ENCODE measurements at places on chromosomes 4 and X. TPM values are rescaled to one million over a fixed set of nuclear protein-coding genes. Genes with fewer than 3 reads are reported as not detected.

TFE3 gene
- total RNA-seq = 106 TPM

MXRA5 gene
- total RNA-seq = 2.3 TPM

GAB3 gene
- 10.9 TPM for total RNA-seq

SOX3 gene
- total RNA-seq = not detected

ATOH1 gene
- total RNA-seq = not detected

GPRIN3 gene
- total RNA-seq = 9.0 TPM

ODAM gene
- total RNA-seq = not detected

SPANXD gene
- total RNA-seq = not detected

DNA sequence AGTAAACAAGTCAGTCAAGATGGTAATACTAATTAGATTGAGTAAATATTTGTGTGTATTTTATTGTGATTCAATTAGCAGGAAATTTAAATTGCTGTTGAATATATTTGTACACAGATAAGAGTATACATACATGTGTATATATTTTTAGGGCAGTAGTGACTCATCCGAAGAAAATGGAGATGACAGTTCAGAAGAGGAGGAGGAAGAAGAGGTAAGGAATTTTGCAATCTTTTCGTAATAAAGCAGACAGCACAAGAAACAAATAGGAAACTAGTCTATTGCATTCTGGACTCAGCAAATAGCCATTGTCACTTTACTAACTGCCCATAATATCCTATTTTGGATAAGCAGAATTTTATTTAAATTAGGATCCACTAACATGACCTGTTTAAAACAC, 6.6 kb downstream of the IBSP start:
- H3K4me3 ChIP-seq = no peak overlapping the region
- no peaks in the 10 kb centered on the region for H3K36me3 ChIP-seq
- H3K27ac ChIP-seq = no peak overlapping the region
- H3K4me1 ChIP-seq = no peaks in the 10 kb centered on the region
- DNase-seq = no peak

DNA sequence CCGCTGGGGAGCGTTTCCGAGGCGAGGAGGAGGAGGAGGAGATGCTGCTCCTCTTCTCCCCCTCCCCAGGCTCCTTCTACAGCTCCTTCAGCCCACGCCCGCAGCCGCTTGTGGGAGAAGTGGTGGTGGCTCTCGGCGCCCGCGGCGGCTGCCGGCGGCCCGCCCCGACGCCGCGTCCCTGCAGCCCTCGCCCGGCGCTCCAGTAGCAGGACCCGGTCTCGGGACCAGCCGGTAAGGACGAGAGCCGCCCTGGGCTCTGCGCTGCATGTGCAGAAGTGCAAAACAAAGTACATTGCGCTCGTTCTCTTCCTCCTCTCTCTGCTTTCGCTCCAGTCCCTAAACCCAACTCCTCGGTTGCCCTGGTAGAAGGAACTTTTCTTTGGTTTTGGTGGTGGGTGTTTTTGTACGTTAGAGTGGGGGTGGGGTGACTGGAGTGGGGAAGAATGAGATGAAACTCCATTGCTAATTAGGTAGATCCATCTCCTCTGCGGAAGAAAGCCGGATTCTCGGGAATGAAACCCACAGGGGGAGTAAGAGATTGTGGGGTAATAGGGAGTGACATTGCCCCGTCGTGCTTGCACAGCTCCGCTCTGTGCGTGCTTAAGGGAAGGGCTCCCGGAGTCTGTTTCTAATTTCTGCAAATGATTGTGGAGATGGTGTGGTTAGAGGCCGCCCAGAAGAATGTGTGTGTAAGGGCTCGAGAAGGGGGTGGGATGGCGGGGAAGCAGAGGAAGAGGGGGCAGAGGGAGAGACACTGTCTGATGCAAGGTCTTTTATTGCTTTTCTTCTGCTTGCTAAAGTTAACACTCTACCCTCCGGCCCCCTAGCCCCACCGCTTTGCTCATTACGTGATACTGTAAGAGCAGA, 677 bp downstream of the PTPN13 start:
- peak overlapping the region; percentile 79 for H3K4me3 ChIP-seq
- peaks cover 5% of the 10 kb centered on the region for H3K4me1 ChIP-seq
- no peaks in the 10 kb centered on the region for H3K27me3 ChIP-seq
- H3K27ac ChIP-seq = peak overlapping the region; percentile 90

DNA sequence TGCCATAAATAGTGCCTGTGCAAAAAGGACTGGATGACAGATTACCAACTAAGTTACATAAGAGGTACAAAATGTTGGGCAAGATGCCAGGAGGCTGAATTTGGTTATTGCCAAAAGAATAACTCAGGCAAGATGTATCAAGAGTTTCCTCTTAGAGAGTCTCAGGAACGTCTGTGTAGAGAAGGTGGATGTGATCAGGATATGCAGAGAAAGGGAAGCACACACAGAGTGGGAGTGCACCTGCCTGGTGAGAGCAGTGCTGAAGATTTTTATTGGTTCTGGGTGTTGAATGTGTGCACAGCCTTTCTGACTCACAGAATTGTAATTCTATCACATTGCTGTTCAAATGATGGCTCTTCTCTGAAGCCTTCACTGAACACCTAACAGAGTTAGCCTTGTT, 156.8 kb upstream of the HS3ST1 start:
- no peak for DNase-seq
- H3K27me3 ChIP-seq = no peaks in the 10 kb centered on the region
- no peaks in the 10 kb centered on the region for H3K36me3 ChIP-seq
- no peak overlapping the region for H3K4me3 ChIP-seq
- H3K4me1 ChIP-seq = no peaks in the 10 kb centered on the region

DNA sequence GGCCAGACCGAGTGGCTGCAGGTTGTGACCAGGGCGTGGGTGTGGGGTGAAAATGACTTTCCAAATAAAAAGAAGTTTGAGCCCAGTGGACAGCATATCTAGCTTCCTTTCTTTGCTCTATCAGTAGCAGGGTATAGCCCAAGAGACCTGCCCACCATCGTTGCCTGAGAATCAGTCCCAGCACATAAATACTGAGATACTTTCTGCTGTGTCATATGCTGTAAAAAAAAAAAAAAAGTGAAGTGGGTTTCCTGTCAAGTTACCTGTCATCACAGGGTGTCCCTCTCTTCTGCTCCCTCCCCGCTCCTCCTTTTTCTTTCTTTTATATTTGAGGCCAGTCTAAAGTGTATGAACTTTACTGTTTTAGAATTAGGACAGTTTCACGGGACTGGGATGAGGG, 330.3 kb upstream of the BOD1L1 start:
- H3K4me3 ChIP-seq = no peak overlapping the region
- H3K36me3 ChIP-seq = no peaks in the 10 kb centered on the region
- no peaks in the 10 kb centered on the region for H3K4me1 ChIP-seq
- H3K27ac ChIP-seq = no peak overlapping the region
- DNase-seq = no peak

DNA sequence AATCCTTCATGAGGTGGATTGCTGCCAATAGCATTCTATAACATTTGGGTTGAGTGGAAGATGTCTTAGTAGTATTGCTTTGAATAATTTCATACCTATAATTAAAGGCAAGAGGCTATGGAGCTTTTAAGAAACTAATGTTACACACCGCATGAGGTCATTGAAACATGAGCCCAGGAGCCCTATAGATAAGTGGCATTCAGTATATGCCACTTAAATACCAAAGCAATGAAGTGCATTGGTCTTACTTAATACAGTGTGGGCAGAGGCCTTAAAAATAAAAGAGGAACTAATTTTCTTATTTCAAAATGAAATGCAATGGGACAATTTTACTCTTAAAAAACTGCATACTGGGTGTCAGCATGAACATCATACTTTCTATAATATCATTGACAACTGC, 47.5 kb downstream of the SPATA18 start:
- no peak overlapping the region for H3K27ac ChIP-seq
- H3K4me1 ChIP-seq = peaks cover 5% of the 10 kb centered on the region
- H3K4me3 ChIP-seq = no peak overlapping the region
- DNase-seq = no peak
- H3K36me3 ChIP-seq = no peaks in the 10 kb centered on the region

- no peak overlapping the region for H3K27ac ChIP-seq
- H3K4me3 ChIP-seq = no peak overlapping the region
- H3K27me3 ChIP-seq = no peaks in the 10 kb centered on the region
- DNase-seq = no peak
- no peaks in the 10 kb centered on the region for H3K36me3 ChIP-seq
- no peaks in the 10 kb centered on the region for H3K4me1 ChIP-seq
Measured at GRCh38 chr4:183920512-183920911, 15.4 kb downstream of the STOX2 start.

DNA sequence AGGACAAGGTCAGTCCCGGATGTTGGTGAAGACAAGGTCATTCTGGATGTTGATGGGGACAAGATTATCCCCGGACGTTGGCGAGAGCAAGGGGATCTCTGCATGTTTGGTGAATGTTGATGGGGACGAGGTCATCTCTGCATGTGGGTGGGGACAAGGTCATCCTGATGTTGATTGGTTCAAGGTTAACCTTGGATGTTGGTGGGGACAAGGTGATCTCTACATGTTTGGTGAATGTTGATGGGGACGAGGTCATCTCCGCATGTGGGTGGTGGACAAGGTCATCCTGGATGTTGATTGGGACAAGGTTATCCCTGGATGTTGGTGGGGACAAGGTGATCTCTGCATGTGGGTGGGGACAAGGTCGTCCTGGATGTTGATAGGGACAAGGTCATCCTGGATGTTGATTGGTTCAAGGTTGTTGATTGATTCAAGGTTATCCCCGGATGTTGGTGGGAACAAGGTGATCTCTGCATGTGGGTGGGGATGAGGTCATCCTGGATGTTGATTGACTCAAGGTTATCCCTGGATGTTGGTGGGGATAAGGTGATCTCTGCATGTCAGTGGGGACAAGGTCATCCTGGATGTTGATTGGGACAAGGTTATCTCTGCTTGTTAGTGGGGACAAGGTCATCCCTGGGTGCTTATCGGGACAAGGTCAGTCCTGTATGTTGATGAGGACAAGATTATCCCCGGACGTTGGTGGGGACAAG, 28.8 kb upstream of the PLCXD1 start:
- no peak overlapping the region for H3K27ac ChIP-seq
- H3K36me3 ChIP-seq = no peaks in the 10 kb centered on the region
- H3K4me1 ChIP-seq = no peaks in the 10 kb centered on the region
- H3K4me3 ChIP-seq = no peak overlapping the region
- H3K27me3 ChIP-seq = no peaks in the 10 kb centered on the region
- no peak for DNase-seq

- no peak overlapping the region for H3K27ac ChIP-seq
- DNase-seq = no peak
- H3K27me3 ChIP-seq = no peaks in the 10 kb centered on the region
- H3K4me3 ChIP-seq = no peak overlapping the region
- no peaks in the 10 kb centered on the region for H3K36me3 ChIP-seq
Measured at GRCh38 chr4:25938366-25938765, 24.3 kb downstream of the SMIM20 start.

DNA sequence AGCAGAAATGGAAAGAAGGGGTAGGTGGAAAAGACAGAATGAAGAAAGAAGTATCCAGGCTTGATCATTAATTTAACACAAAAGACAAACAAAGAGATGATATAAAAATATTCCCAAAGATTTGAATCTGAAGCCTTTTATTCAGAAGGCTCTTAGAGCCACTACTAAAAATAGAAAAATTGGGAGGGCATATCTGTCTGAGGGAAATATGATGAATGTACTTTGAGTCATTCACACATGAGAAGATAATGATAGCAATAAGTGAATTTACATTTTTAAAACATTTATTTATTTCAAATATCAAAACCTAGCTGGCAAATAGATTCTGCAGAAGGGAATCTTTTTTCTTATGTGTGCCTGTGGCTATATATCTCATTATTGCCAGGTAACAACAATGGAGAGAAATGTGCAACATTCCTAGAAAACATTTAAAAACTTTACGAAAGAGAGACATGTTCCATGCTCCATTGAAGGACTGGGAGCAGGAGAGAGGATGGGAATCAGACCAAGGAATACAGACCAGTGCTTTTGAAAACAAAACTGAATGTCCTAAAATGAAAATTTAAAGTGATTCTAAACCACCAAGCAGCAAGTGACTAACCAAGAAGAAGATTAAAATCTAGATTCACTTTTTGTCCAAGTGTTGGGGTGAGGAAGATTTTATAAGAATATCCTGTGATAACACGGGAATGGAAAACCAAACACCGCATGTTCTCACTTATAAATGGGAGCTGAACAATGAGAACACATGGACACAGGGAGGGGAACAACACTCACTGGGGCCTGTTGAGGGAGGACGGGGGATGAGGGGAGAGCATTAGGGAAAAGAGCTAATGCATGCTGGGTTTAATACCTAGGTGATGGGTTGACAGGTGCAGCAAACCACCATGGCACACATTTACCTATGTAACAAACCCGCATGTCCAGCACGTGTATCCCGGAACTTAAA, 41.2 kb downstream of the ANXA5 start:
- H3K4me3 ChIP-seq = no peak overlapping the region
- no peaks in the 10 kb centered on the region for H3K27me3 ChIP-seq
- no peak overlapping the region for H3K27ac ChIP-seq

DNA sequence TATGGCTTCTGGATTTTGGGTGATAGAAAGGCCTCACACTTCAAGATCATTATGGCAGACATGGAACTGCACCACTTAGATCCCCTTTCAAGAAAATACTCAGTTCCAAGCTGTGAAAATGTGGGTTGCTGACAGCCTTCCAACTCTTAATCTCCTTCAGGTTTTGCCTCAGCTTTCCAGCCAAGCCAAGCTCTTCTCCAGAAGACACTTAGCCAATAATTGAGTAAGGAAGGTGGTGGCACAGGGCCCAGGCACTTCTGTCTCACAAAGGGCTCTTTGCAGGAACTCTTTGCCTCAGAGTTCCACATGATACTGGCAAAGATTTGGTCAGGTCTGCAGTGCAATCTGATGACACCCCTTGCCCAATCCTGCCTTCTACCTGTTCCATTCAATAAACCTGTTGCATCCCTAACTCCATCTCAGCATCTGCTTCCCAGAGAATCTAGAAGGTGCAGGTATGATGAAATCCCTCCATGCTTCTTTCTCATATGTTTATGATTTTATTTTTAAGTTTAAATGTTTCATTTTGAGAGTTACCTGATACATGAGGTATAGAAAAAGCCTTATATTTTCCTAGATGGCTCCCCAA, 30.6 kb downstream of the ANXA5 start:
- no peak overlapping the region for H3K27ac ChIP-seq
- no peak for DNase-seq
- no peaks in the 10 kb centered on the region for H3K27me3 ChIP-seq
- H3K4me1 ChIP-seq = no peaks in the 10 kb centered on the region

DNA sequence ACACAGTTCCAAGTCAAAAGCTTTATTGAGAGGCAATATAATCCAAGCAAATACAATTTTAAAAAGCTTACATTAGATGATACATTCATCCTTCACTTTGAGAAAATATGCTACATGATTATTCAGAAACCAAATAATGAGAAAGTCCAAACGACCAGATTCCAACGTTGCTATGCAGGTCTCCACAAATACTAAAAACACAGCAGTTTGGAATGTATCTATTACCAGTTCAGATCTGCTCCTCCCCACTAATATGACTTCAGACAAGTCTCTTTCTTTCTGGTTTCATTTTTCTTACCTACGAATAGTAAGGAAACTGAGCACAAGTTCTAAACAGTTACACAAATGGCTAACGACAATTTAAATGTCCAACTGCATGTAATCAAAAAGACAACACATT, 9.5 kb downstream of the NAF1 start:
- no peak overlapping the region for H3K4me3 ChIP-seq
- H3K36me3 ChIP-seq = no peaks in the 10 kb centered on the region
- no peak for DNase-seq
- no peaks in the 10 kb centered on the region for H3K27me3 ChIP-seq
- H3K27ac ChIP-seq = no peak overlapping the region
